Activated CD4-positive, alpha-beta T cell treated with anti-CD3 and anti-CD28 coated beads, Interleukin-2, amount 10 ng/mL, durations not matched to agents 24 days and 14 days (primary cell): ENCODE measurements at places on chromosomes 16 and 17.

DNA sequence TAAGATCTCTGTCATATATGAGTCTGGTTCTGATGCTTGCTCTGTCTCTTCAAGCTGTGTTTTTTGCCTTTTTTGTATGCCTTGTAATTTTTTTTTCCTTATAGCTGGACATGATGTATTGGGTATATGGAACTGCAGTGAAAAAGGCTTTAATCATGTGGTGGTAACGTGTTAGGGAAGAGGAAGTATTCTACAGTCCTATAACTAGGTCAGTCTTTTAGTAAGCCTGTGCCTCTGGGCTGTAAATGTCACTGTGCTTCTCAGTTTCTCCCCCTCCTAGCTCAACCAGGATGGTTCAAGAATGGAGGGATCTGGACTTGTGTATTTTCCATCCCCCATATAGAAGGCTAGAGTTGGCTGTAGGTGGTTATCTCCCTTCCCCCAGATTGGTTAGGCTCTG lies 202.3 kb upstream of the AXIN2 start:
- no peak for DNase-seq

GRCh38 chr16:1960665-1961630 lies 1.6 kb downstream of the NDUFB10 start:
- peak; percentile 73 for DNase-seq

DNA sequence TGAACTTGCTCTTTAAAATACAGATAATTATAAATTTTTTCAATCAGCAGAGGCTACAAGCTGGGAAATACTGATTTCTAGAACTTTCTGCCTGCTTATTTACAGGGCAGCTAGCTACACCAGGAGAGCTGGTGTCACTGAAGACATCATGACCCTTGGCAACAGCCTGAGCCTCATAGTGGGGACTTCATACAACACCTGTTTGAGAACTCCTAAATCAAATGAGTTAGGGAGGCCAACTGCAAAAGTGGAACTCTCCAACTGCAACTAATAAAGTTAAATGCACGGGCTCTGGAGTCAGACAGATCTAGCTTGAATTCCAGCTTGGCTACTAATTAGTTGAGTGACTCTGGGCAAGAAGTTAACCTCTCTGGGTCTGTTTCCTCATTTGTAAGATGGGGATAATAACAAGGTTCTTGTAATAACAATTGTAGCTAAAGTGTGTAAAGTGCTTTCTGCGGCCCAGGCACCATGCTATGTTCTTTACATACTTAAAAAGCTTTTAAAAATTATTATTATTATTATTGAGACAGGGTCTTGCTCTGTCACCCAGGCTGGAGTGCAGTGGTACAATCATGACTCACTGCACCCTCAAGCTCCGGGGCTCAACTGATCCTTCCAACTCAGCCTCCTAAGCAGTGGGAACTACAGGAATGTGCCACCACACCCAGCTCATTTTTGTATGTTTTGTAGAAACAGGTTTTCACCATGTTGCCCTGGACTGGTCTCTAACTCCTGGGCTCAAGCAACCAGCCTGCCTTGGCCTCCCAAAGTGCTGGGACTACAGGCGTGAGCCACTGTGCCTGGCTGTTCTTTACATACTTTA lies 33.4 kb downstream of the VAC14 start:
- no peak for DNase-seq

- no peak for DNase-seq
Measured at GRCh38 chr17:17938388-17939107, 33.7 kb downstream of the TOM1L2 start.

DNA sequence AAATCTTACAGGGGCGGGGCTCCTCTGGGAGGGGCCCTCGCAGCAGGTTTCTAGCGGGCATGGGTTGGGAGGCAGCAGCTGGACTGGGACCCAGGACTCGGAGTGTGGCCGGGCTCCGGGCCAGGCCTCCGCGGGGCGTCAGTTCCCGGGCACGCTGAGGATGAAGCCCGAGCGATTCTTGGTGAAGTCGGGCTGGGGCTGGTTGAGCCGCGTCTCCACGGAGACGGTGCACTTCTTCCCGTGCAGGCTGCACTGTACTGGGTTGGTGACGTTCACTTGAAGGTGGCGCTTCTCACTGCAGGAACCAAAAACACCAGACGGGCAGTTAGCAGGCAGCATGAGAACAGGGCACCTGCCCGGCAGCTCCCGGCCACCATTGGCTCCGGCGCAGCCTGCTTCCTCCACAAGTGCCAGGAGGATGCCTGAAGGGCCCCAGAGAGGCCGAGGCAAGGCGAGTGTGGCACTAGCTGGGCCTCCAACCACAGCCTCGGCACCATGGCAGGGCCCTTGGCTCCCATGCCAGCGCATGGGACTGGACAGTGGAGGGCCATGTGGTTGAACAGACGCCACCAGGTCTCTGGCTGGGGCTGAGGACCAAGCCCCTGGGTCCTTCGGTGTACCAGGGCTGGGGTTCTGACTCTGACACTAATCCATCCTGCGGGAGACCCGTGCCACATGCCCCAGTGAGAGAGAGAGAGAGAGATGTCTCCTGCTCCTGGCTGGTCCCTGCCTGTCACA lies 8.0 kb downstream of the CDK5R1 start:
- DNase-seq, result no peak
